ENCODE measurements at places on chromosomes 16 and 17.

DNA sequence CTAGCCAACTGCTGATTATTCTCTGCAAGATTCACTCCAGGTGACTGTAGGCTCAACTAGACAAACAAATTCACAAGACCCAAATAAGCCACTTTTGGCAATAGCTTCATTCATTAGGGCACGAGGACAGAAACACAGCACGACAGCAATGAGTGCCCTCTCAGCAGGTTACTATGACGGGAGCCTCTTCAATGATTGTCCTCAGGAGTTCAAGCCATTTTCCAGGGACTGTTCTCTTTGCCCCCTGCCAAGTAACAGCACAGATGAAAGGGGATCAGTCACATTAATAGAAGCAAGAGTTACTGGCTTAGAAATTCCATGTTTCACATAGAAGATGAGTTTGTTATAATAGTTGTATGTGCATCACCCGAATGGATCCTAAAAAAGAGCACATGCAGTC, 712.2 kb downstream of the CDH8 start:
- DNase-seq, result no peak

DNA sequence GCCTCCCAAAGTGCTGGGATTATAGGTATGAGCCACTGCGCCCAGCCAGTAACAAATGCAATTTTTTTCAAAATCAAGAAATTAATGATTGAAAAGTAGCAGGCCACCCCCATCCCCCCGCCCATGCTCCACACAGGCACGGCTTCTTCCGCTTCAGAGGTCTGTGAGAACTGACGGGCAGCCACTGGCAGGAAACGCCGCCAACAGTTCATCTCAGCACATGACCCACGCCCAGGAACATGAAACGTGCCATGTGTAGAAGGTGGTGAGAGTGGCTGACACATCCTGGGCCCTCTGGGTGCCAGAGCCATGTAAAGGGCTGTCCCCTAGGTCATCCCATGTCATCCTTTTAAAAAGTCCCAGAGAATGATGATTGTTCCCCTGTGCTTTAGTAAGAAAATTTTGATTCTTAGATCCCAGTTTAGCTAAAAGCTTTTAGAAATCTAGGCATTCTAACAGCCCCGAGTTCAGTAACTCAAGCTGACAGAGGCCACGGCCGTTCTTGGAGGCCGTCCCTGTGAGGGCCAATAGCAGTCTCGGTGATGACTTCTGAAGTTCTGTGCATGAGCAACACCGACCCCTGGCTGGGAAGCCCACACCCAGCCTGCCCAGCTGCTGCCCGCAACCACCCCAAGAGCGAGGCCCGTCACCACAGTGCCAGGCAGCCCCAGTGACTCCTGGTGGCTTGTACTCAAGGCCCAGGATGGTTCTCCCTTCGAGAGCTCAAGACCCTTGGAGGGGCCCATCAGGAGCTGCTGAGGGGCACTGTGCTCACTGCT, 52.1 kb downstream of the KLHDC4 start:
- DNase-seq, result no peak

DNA sequence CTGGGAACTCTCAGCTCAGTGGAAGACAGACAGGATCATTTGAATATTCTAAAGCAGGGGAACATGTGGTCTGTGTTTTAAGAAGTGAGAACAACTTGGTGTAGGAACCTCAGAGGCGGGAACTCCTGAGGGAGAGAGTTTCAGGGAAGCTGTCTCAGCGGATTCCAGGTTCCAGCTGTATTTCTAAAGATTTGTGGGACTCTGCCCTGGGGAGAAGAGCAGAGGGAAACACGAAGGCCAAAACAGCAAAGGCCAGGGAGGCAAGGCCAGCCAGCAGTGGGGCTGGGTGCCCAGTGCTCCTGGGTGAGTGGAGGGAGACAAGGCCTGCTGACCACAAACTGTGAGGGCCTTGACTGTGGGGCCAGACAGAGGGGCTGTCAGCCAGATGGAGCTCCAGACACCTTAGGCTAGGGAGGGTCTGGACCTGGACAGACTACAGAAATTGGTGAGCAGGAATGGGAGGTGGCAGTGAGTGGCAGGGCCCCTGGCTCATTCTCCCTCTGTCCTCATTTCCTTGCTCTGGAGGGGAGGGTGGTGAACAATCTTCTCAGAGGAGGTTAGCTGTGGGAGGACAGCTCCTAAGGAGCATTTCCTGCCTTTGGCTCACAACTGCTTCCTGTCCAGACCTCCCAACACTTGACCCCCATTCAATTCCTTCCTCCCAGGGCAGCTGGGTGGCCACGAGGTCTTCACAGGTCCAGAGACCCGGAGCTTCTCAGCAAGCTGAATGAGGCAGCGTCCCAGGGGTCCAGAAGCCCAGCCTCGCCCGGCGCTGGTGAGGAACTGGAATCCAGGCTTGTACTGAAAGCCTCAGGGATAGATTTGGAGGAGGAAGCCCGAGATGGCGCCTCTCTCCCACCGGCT, 21.0 kb upstream of the FZD2 start:
- no peak for DNase-seq

DNA sequence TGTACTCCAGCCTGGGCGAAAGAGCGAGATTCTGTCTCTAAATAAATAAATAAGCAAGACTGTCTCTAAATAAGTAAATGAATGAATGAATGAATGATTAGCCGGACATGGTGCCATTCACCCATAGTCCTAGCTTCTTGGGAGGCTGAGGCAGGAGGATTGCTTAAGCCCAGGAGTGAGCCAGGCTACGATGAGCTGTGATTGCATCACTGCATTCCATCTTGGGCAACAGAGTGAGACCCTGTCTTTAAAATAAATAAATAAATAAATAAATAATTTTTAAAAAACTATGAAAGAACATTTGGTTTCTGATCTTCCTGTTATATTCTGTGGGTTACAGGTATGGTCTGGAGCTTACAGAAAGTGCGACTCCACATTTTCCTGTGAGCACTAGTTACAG, 65.0 kb downstream of the C17orf58 start:
- no peak for DNase-seq

DNA sequence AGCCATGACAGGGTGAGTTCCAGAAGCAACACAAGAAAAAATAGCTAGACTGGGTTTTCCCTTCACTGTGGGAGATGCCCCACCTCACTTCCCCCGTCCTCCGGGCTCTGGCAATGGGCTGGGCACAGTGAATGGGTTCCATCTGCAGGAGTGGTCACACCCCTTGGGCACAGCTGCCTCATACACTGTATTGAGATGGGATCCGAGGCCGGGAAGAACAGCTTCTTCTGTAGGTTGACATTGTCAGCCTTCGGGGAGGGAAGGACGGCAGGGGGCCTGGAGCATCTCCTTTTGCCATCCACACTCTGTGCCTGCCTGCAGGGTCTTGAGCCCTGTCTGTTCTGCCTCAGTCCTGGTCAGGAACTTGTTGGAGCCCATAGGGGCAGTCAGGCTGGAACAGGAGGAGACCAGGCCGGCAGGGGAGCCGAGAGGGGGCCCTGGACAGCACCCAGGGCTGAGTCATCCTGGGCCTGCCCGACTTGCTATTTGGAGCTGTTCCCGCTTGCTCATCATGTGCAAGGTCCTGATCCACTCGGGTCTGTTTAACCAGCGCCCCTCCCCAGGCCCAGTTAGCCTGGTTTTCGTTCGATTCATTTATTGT, 286.7 kb downstream of the SEC14L1 start:
- no peak for DNase-seq

GRCh38 chr17:46071796-46072195, 72.7 kb downstream of the STH start:
- peak; percentile 78 for DNase-seq

GRCh38 chr17:57810721-57811637, 38.9 kb downstream of the MRPS23 start:
- peak; percentile 31 for DNase-seq

DNA sequence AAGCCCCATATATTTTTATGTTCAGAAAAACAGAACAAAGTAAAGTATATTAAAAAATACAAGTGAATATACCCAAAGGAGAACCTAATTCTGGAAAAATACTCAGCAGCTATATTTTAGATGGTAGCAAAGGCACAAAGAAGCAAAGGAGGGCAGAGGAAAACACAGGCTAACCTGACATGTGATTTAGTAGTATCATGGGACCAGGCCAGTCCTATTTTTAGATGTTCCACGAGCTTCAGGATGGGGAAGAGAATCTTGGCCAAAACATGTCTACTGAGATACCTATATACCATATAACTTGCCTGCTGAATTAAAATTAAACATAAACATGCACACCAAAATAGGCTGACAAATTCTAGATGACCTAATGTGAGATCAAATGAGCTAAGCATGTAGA, 32.9 kb downstream of the SMYD4 start:
- no peak for DNase-seq

DNA sequence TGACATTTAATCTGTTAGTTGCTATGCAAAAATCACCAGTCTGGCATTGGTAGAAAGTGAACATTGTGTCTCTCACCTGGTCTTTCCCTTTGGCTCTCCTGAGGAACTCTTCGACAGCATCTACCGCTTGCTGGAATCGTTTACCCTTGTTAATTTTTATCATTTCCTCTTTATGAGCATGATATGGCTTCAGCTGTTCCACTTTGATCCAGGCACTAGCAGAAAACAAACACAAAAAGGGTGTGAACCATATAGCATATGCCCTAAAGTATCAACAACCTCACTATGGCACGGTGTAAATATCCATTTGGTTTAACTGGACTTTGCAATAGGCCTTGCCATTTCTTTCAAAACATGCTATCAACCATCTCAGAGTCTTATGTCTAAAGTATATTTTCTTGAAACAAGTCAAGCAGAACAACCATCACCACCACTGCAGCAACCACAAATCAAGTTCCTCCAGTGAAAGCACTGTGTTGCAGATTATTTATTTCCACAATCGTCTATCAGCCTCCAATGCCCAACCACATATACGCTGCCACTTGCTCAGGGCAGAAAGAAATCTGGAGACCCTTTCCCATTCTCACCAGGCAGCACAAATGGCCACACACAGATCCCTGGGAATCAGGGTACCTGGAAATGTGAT, 14.3 kb downstream of the GLYR1 start:
- no peak for DNase-seq

GRCh38 chr17:57004944-57005579, 27.1 kb downstream of the SCPEP1 start:
- no peak for DNase-seq

DNA sequence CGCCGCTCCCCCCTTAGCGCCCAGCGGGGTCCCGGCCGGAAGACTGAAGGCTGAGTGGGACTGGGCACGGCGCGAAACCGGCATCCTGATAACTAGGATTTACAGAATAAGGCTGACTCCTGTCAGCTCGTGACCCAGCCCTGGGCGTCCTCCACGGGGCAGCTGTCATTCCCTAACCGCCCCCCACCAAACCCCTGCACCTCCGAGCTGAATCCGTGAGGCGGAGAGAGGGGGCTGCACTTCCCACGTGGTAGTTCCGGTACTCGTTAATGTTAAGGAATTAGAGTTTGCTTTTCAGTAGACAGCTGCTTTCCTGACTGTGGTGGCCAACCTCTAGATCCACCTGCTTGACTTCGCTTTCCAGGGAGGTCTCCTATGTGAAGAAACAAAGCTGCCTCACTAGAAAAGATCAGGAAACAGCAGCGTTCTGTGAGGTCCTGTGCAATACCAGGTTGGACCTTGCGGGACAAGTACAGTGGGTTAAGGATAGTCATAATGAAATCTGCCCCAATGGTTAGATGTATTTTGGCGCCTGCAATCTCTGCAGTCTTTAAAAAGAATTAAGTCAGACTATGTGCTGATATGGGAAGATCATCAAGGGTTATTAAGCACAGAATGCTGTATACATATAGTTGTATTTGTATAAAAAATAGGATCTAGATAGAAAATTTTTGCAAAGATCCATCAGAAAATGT, 1.1 kb upstream of the WBP2 start:
- no peak for DNase-seq

DNA sequence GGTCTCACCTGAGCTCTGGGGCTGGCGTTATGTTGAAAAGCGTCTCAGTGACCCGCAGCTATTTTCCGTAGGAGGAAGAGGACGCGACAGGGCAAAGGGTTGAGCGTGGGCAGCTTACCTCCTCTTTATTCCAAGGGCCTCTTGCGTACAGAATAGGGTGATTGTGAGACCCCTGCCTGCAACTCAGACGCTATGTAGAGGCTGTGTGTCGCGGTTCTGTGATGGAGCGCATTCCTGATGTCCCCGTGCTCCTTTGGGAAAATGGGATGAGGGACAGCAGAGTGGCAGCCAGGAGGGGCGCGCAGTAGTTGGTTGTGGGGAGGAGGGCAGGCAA, 531 bp upstream of the CDH8 start:
- DNase-seq, result no peak

- no peak for DNase-seq
Measured at GRCh38 chr16:54076006-54076504, 210.5 kb downstream of the IRX3 start.

- DNase-seq, result no peak
Measured at GRCh38 chr17:59370593-59371299, 39.3 kb downstream of the YPEL2 start.

DNA sequence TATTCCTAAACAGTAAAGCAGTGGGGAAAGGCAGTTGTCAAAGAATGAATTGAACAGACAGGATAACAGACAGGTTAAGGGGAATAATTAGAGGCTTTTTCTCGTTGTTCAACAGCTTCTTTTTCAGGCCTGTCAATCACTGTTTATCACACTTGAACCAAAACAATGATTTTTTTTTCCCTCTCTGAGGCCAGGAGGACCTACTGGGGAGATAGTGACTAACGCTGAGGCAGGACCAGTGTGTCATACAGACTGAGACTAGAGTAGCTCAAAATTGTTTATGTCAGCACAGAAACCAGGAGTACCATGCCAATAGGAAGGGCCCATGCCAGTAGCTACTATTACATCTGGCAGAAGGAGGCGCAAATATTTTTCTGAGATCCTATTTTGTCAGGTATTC, 41.3 kb upstream of the NLK start:
- DNase-seq, result no peak
